ENCODE measurements at places on chromosomes 3 and 15.

GRCh38 chr3:50620420-50620819 is 3.5 kb downstream of the MAPKAPK3 start:
- DNase-seq = no peak

- DNase-seq = no peak
Measured at GRCh38 chr15:29035336-29036285, 149.8 kb downstream of the APBA2 start.

DNA sequence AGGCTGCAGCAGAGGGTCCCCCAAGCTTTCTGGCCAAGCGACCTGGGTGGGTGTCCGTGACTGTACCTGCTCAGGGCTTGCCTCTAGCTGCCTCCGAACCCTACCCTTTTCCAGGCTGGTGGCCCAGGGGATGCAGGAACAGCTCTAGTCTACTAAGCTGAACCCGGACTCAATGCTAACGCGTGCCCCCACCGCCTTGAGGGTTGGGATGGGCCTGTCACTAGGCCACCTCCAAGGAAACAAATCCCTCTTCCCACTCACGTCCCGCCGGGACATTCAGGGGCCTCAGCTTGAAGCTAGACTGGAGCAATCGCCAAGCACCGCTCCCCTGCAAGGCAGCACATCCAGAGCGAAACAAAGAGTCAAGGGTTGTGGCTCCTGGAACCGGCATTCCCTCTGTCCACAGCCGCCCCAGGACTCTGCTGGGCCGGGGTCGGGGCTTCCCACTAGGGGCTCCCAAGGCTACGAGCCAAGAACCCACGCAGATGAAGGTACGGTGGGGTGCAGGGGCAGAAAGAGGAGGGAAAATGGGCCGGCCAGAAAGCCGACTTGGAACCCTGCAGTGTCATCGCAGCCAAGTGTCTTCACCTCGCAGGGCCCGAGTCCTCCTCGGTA is 2.9 kb downstream of the FBXL22 start:
- no peak for DNase-seq

- DNase-seq = no peak
Measured at GRCh38 chr3:151548195-151548594, 87.3 kb upstream of the IGSF10 start.

DNA sequence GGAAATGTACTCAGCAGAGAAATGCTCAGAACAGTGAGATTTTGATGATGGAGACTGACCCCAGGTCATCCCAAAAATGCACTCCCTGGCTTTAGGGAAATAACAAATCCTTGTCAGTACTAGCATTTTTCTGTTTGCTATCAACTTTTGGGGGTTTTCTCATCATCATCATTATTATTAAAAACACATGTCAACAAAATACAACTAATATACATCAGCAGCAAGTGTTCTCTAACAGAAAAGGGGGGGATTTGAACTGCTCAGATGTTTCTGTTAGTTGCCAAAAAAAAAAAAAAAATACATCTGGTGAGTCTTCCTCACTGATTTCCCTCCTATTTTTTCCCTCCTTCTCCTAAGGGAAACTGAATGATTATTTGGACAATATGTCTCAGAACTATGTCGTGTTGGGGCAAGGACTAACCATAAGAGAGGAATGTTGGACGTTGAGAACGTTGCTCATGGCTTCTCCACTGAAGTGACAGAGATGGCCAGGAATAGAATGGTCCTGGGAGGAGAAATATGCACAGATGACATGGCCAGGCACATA is 230.0 kb upstream of the MCTP2 start:
- DNase-seq = no peak

GRCh38 chr3:72960812-72961518 is 35.6 kb upstream of the PPP4R2 start:
- DNase-seq = no peak

- DNase-seq = no peak
Measured at GRCh38 chr3:134927599-134927998, 132.5 kb downstream of the EPHB1 start.
